ENCODE measurements at places on chromosomes 11 and 22. TPM values are rescaled to one million over a fixed set of nuclear protein-coding genes. Genes with fewer than 3 reads are reported as not detected.

- ATAC-seq: no peak
These were observed 31.5 kb downstream of the ZBTB16 start for GRCh38 chr11:114090976-114091375.

DNA sequence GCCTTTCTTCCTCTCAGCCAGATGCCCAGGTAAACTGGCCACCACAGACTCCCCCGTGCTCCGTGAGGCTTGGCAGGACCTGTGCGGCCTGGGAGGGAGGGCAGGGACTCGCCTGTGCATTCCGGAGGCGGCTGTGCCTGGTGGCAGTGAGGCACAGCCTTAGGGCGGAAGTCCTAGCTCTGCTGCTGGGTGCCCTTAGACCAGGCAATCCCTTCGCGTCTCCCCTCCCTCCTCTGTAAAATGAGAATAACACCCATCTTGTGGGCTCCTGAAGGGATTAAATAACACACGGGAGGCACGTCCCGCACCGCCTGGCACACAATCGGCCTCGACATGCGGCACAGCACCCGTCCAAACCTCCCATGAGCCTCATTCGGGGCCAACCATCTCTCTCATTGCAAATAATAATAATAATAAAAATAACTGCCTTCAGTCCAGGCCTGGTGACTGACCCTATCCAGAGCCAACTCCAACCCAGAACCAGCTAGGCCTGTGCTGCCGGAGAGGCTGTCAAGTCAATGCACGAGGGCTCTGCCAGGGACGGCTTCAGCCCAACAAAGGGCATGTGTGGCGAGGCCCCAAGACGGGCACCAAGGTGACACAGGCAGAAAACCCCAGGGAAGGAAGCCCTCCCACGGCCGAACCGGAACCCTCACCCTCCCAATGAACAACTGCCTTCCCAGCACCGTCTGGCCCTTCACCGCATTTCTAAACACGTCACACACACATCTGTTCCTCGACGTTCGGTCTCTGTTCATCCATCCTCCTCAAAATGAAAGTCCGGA lies 8.2 kb downstream of the LTO1 start:
- ATAC-seq: no peak

DNA sequence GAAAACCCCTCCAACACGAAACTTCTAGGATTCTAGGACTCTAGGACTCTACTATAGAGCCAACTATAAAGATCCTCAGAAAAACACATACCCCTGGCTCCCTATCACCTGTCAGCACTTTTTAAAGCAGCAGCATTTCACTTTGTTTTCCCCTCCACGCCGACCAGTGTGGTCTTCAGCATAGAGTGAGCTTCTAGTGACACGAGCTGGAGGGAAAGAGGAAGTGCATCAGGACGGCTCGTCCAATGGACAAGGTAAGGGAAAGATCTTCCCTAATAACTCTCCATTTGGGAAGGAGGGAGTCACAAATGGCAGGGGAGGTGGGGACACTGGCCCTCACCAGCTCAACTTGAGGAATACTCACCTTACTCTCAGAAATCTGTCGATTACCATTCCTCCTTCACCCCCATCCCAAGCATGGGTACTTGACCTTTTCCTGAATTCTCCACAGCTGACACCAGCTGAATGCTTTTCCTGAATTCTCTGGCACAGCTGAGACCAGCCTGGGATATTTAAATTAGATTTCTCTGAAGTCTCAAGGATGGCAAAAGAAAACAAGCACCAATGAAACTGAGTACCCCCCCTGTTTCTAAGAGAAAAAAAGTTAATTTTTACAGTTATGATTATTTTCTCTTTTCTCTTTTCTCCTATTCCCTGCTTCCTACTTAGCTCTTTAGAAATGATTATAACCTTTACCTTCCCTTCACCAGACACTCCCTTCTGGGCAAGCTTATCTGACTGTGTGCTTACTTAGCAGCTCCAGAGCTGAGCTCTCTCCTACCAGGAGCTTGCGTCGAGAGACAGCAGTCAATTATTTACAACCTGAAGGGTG lies 33.3 kb upstream of the NNMT start:
- ATAC-seq: peak; percentile 23

The DMC1 gene
- total RNA-seq: 1.8 TPM

All from gastroesophageal sphincter (tissue), 4 donors.